Mesothelial cell of epicardium (in vitro differentiated cells): ENCODE measurements at places on chromosomes 3 and 15. TPM values are rescaled to one million over a fixed set of nuclear protein-coding genes. Genes with fewer than 3 reads are reported as not detected.

MAN2C1 gene
- total RNA-seq = 243 to 264 TPM (median 251 TPM) in 3 replicates

TEX55 gene
- not detected in 3 replicates for total RNA-seq

GOLGA6A gene
- 0.20 to 0.94 TPM (median 0.29 TPM) in 3 replicates for total RNA-seq

EFCAB12 gene
- total RNA-seq = 0.74 to 1.1 TPM (median 0.80 TPM) in 3 replicates

FBXO40 gene
- not detected in 3 replicates for total RNA-seq

ARNT2 gene
- total RNA-seq = 20.2 to 21.4 TPM (median 20.2 TPM) in 3 replicates

DNA sequence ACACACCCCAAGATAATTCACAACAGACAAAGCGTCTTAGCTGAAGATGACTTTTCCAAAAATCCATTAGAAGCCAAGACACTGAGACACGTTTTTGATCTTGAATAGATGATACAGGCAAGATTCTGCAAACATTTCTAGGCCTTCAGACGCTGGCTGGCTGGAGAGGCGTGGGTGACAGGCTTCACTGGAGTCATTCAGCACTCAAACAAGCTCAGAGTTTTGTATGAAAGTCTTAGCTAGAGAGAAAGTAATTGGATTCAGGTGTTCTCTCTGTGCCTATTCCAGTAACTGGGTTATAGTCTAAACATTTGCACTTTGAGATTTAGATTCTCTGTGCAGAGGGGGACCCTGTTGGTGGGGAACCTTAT is 147.7 kb upstream of the BHLHE40 start:
- DNase-seq = no peak

- no peak for DNase-seq
These were observed 100.2 kb upstream of the BOC start for GRCh38 chr3:113111011-113111707.

GRCh38 chr15:68187559-68187958 is 17.6 kb downstream of the CALML4 start:
- DNase-seq = no peak

- no peak for DNase-seq
These were observed 8.6 kb downstream of the PKM start for GRCh38 chr15:72222393-72222792.
